ENCODE measurements at places on chromosomes 13 and 19.

GRCh38 chr19:42068361-42068755, 1.6 kb downstream of the GRIK5 start:
- DNase-seq: no peak

GRCh38 chr13:108741930-108742329, 112.5 kb downstream of the MYO16 start:
- no peak for DNase-seq

GRCh38 chr13:108957369-108958012, 328.1 kb downstream of the MYO16 start:
- DNase-seq: no peak

DNA sequence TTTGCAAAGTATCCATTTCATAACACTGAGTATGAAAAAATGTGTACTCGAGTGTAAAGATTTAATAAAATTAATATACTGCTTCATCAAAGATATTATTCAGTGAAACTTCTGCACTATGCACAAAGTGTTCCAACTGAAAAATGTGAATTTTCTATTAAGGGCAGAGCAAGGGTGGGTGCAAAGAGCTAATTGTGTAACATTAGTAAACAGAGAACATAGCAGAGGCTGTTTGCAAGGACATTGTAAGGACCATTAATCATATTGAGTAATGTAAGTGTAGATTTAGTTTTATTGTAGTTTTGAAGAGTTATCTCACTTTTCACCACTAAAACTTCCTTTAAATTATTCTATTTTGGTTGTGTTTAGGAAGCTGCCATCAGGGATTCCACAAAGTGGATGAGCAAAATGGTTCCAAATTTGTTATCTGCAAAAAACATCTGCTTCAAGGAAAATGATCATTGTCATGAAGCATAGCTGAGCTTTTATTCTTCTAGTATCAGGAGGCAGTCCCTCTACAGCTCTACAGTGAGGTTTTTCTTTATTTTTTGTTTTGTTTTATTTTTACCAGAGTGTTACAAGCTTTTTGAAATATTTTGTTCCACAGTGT, 1375.4 kb downstream of the SLITRK1 start:
- DNase-seq: no peak

DNA sequence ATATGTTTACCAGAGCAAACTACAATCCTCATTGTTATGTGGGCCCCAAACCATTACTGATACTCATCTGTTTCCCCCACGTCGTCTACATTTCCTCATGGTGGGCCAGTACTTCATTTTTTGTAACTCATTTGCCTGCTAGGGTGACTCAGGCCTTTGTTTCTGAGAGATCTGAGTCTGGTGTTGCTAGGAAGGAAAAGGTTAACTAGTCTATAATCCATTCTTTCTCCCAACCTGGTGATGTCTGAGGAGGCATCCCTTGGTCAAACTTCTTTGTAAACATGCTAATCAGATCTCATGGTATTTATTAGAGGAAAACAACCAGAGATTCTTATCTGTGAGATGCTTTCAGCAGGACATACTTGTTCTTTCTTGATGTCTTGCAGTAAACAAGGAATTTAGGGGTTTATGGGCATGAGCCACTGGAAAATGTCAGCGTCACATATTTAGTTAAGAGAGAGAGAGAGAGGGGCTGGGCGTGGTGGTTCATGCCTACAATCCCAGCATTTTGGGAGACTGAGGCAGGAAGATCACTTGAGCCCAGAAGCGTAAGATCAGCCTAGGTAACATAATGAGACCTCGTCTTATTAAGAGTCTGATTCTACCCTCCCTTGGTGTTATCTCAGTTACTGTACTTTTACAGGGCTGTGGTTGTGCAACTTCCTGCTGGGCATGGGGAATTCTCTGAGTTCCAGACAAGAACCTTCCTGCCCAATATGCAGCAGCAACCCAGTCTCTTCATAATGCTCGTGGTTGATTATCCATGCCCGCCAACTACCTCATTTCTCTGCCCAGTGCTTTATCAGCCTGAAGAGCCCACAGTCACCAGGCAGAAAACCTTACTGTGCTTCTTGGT, 9.7 kb upstream of the DPRX start:
- no peak for DNase-seq

DNA sequence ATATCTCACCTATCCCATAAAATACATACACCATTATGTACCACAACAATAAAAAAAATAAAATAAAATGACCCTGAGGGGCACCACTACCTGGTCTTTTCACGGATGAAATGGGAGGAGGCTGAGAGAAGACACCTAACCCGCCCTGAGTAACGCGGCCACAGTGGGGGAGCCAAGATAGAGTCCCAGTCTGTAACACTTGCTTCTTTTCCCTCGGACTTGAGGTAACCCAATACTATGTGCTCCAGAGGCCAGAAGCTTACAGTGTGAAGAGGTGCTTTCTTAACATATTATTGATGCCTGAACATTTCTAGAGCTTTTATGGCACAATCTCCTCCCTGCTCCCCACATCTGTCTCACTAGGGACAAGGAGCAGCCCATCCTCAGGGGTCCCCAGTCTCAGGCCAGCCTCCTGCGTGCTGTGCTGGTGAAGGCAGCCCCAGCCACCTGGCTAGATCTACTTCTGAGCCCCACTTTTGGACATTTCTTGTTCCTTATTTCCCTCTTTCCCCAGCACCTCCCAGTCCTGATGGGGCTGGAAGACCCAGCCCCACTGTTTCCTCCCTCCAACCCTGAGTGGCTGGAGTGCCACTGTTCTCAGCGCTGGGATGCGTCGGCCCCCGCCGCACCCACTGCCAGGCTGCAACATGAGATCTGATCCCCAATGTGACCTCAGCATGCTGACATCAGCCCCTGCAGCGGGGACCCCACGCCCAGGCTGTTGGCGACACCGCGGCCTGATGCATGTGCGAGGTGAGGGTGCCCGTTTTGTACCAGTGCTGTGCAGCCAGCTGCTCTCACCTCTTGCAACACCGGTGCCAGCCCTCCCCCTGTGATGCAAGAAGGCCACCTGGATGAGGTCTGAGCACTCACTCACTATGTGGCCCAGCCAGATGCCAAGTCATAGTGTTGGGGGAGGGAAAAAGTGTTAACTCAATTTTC, 143.3 kb downstream of the DCLK1 start:
- no peak for DNase-seq

DNA sequence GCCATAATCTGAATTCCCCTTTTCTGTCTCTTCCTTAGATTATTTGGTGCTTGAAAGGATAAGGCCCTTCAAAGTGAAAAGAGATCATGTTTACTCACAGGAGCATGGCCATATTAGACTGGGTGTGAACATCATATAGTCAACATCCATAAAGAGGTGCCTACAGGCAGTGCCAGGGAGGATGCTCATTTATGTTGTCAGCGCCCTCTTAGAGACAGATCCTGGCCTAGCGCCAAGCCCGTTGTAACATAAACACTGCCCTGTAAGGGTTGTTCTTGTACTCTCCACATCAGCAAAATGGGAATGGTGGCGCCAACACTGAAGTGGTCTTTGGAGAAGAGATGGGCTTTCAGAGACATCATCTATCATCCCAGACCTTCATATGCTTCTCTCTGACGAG, 16.1 kb downstream of the PCDH8 start:
- DNase-seq: no peak

- DNase-seq: no peak
Measured at GRCh38 chr19:41726493-41726892, 18.1 kb downstream of the CEACAM5 start.

- no peak for DNase-seq
Measured at GRCh38 chr13:80214050-80214449, 126.9 kb downstream of the SPRY2 start.

DNA sequence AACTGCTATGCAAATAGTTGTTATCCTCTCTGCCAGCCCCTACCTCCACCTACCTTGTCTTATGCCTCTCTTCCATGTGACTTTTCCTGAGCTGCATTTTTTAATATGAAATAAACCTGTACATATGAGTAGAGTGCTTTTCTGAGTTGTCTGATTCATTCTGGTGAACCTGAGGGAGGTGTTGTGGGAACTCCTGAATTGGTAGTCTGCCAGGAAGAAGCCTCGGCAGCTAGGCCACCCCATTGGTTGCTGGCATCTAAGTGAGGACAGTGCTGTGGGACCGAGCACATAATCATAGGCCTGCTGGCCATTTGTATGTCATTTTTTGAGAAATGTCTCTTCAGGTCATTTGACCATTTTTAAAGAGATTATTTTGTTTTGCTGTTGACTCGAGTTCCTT, 1146.8 kb downstream of the UQCRFS1 start:
- DNase-seq: no peak

- DNase-seq: no peak
Measured at GRCh38 chr19:43610493-43610892, 1.4 kb upstream of the SRRM5 start.

DNA sequence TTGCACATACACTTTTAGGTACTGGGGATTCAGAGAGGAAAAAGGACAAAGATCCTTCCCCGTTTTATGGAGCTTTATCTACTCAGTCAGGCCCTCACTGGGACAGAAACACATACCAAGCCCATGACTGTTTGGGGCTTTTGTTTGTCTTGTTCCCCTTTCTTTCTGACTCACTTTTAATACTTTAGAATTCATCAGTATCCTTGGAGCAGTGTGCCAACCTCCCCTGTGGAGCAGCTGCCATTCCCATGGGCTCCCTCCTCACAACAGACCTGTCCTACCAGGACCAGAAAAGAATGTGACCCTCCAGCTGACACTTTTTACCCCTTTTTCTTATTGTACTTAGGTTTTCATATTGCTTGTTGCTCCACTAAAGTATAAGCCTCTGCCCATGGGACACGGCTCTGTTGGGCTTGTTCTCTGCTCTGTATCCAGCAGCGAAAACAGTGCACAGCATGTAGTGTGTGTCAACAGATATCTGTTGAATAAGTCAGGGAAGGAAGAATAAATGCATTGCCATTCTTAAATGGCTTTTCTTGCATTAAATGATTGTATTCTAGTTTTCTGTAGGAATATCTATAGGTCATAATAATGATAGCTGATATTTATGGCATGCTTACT, 431.1 kb downstream of the EFNB2 start:
- no peak for DNase-seq

DNA sequence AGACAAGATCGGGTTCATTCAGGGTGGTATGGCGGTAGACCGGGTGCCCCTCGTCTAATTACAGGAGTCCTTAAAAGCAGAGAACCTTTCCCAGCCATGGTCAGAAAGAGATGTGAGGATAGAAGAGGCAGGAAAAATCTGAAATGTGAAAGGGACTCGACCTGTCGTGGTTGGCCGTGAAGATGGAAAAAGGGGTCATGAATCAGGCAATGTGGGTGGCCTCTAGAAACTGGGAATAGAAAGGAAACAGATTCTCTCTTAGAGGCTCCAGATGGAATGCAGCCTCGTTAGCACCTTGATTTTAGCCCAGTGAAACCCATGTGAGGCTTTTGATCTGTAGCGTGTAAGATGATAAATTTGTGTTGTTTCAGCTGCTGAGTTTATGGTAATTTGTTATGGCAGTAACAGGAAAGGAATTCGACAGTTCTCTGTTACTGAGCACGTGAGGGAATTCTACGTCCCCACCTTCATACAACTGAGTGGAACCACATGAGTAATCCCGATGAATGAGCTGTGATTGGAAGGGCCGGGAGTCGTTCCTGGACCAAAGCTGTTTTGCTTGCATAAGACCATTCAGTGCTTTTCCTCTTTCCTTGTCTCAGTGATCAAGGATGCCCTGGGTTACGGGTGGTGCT, 11.0 kb upstream of the CA11 start:
- peak; percentile 20 for DNase-seq

DNA sequence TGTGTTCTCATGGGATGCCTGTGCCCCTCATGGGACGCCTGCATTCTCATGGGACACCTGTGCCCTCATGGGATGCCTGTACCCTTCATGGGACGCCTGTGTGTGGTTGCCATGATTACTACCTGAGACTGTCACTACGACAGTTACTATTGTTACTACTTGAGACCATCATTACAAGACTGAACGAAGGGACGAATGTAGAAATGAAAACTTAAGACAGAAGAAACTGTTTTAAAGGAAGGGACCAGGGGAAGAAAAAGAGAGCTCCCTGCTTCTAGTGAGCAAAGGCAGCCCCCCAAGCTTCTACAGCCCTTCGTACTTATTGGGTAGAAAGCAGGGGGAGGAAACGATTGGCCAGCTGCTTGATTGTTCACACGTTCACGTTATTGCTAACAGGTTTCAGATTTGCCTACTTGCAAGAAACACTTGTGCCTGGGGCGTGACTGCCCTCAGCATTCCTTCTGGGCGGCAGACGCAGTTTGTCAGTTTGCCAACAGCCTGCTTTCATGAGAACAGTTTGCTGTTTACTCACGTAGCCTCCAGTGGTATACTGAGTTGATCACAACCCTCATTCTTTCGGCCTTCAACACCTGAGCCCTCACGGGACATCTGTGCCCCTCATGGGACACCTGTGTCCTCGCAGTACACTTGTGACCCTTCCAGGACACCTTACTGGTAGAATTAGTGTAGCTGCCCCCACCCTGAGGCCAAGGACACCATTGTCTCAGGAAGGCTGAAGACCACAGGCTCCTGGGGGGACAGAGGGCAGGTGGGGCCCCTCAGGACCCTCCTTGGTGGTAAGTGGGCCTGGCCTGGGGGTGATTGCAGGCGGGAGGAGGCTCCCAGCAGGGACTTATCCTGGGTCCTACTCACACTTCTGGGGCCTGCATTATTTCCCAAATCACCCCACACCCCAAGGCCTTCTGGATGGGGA, 2.5 kb upstream of the S1PR4 start:
- no peak for DNase-seq

DNA sequence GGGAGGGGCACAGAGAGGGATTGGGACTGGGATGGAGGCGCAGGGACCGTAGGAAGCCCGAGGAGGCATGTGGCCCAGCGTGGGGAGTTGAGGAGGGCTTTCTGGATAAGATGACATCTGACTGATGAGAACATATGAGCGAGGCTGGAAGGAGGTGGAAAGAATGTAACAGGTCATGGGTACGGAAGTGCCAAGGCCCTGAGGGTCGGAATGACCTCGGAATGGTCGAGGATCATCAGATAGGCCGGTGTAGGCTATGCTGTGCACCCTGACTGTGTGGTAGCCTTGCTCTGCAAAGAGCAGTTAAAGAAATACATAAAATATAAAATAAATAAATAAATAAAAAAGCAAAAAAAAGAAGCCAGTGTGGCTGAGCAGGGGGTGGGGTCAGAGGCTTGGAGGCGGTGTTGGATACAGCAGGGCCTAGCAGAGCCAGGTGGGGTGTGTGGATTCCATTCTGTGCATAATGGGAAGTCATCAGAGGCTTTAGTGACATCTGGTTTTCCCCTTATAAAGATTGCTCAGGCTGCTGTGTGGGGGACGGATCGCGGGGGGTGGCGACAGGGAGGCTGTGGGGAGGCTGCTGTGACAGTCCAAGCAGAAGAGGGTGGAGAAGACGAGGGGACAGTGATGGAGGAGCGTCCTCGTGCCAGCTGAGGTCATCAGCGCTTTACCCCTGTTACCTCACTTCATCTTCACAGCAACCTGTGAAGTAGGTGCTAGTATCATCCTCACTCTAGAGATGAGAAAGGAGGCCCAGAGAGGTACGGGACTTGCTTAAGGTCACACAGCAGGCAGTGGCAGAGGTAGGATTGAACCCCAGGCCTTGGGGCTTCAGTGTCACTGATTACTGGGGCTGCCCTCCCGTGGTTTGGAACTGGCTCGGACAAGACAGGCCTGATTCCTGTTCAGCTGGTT, 5.0 kb downstream of the PAK4 start:
- no peak for DNase-seq

DNA sequence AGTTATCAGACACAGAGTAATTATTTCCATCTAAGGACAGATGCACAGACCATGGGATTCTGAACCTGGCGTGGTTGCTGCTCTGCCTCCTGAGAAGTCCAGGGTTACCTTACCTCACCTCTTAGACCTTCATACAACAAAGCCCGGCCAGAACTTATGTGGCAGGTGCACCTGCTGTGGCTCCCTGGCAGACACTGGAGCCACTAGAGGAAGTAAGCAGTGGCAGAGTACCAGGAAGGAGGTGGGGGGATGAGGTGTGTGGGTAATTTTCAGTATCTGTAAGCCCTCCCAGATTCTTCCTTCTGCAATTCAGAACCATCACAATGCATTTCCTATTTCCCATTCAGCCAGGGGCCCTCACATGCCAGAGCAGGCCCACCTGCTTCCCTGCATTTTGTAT, 106.1 kb upstream of the DOCK9 start:
- DNase-seq: no peak
